ENCODE measurements at places on chromosomes 2 and 18.

DNA sequence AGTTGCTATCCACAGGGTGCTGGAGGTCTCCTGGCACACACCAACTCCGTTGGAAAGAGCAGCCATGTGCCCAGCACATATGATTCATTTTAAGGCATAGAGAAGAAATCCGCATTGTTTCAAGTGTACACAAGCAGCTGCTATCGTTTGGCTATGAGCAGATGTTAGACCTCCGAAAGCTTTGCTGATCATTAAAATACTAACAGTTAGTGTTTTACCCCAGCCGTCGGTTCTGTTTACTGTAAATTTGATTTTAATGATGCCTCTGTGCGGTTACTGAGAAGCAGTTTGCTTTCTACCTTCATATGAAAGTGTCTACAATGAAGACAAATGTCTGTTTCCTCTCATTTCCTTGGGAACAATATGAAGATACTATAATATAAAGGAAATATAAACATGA is 154.9 kb downstream of the PTGR3 start:
- DNase-seq = no peak

DNA sequence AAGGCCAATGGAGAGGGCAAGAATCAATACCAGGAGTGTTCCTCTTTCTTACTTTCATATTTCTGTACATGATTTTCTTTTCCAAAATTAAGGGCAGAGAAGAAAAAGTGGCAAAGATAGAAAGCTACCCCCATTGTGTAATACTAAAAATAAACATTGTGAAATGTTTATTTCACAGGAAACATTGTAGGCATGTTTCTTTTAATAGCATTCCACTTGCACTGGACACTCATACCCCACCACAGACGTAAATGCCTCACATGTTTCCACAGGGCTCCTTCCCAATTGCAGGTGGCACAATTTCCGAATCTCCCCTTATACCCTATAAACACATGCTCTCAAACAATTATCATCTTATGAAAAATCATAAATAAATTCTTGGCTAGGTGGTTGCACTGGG is 645.1 kb upstream of the SETBP1 start:
- no peak for DNase-seq

GRCh38 chr2:97849881-97850528 is 136.6 kb downstream of the ZAP70 start:
- DNase-seq = no peak

GRCh38 chr2:122514451-122514996 is 759.1 kb downstream of the TSN start:
- DNase-seq = no peak

DNA sequence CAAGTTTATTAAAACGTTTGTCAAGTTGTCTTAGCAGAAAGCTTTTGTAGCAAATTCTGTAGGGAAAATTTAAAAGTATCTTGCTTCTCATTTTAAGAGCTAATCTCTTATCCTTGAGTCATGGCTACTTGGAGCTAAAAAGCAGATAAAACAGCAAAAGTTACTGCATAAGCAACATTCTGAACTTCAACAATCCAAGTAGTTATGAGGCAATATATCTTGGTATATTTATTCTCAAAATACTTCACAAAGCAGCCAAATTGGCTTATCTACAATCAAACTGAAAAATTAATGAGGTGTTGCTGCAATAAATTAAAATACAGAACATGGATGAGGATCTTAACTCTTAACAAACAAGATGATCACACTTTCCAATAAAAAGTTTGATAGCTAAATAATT is 306.5 kb downstream of the PIEZO2 start:
- no peak for DNase-seq
